Activated CD4-positive, alpha-beta T cell treated with anti-CD3 and anti-CD28 coated beads for 48 hours (primary cell): ENCODE measurements at places on chromosomes 3 and 15.

DNA sequence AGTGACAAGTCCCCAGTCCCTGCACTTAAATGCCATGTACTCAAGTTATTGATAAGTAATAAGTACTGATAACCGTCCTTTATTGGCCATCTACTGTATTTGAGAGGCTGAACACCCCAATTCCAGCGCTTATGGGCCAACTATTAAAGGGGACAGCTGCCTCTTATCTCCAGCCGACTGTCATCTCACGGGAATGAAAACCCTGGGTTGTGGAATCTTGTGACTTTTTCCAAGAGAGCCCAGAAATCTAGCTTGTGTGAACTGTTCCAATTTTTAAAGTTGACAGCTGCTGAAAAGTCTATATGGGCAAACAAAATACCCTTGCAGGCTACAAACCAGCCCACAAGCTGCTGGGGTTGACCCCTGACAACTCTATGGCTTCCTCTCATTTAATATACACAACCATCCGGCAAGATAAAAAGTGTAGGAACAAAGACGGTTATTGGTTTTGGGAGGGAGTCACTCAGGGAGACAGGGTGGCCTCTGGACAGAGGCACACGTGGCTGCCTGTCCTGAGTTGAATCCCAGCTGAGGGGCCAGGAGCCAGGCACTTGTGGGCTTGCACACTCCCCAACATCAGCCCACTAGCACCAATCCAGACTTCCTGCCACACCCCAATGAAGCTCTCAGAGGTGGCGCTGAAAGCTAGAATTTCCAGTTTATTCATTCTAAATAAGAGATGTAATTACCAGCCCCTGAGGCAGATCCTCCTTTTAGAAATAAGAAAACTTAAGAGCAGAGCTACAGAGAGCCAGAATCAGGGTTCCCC is 16.2 kb downstream of the SPSB4 start:
- DNase-seq: no peak

GRCh38 chr3:3125977-3126376 is 763 bp upstream of the TRNT1 start:
- no peak for DNase-seq

DNA sequence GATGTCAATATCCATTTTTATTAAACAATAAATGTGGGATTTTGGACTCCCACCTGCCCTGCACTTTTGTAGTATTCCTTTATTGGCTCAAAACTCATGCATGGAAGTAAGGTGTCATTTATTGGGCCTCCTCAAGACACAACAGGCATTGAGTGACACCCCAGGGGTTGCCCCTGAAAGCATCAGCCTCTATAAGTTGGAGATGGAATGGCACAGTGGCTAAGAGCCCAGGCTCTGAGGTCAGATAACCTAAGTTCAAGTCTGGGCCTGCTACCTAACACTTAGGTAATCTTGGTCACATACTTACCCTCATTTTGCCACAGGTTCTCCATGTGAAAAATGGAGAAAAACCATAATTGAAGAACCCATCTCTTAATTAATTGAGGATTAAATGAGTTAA is 4.6 kb downstream of the CAPN3 start:
- DNase-seq: no peak

DNA sequence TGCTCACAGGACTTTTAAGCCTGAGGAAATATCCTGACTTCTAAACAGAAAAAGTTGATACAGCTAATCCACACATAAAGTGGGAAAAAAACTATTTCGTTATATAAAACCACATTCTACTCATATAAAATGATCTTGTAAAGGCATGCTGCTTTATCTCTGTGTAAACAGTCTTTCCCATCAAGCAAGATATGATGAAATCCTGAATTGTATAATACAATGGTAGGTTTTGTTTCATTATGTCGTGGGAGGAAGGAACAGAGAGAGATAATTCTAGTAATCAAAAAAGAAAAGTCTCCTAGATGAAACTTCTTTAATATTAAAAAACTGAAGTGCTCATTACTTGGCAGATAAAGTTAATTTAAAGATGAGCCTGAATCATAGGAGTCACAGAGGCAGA is 92.6 kb upstream of the SNTN start:
- DNase-seq: no peak

DNA sequence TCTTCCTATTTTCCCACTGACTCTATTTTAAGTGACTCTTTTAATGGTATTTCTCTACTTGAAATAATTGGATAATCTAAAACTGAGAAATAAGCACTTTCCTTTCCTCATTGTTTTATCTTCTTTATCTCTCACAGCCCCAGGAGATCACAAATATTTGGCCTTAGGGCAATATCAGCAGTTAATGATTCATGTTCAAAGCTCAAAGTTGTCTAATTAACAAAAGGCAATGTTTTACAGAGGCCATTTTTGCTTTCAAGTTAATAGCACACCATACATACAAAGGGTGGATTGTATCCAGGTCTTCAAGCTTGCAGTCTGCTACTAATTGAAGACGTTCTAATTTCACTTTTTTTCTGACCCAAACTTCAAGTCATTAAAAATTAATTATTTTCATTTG is 120.1 kb downstream of the LRRN1 start:
- DNase-seq: no peak

DNA sequence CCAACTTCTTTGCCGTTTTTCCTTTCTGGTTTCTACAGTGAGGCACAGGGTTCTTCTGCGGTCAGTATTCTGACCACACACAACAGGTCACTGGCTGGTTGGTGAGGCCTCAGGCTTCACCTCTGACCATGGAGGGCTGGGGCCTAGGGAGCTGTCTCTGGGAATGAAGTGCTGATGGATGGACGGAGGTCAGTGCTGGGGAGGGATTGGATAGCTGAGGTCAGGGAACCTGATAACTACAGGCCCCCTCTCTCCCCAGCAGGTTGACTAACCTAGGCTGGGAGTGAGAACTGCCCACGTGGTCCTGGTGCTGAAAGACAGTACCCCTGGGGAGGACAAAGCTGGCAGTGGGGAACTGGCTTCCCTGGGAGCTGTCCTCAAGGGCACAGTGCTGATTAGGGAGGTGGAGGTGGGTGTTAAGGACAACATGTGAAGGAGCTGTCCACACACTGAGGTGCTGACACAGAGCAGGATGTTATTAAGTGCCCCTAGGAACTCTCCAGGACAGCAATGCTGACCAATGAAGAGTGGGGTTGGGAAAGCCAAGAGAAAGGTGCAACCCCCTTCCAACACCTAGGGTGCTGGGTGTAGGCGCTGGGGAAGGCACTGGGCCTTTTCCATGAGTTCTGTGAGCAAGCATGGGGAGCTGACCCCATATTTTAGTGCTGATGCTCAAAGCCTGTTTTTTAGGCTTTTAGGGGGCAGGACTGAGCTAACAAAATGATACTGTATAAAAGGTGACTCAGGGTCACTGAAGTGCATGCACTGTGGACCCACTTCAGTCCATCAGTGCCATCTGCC is 45.2 kb downstream of the ATP2B2 start:
- DNase-seq: peak; percentile 76

- DNase-seq: no peak
Observed at GRCh38 chr15:61003437-61004218, 225.5 kb downstream of the RORA start.

- DNase-seq: no peak
Observed at GRCh38 chr3:135009014-135009413, 214.0 kb downstream of the EPHB1 start.
